ENCODE measurements at places on chromosomes 5 and 9.
A peak's percentile ranks its signal among the peaks of the same experiment; 100 is the strongest.

DNA sequence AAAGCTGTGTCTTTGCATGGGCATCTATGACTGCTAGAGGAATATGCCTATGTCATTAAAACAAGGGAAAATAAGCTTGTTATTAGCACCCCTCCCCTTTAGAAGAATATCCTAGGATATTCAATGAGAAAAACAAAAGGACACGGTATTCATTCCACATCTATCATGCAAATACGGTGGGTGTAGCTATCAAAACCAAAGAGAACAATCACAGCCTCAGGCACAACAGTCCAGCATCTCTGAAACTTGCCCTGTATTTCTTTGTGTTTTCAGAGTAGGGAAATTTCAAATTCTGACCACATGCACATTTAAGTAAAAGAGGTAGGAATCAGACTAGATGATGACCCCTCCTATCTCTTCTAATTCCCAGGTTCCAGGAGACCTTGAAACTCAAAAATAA, 209.9 kb downstream of the EFNA5 start:
- DNase-seq = no peak
- no peak overlapping the region for H3K27ac ChIP-seq
- no peaks in the 10 kb centered on the region for H3K36me3 ChIP-seq
- no peak overlapping the region for H3K4me3 ChIP-seq

DNA sequence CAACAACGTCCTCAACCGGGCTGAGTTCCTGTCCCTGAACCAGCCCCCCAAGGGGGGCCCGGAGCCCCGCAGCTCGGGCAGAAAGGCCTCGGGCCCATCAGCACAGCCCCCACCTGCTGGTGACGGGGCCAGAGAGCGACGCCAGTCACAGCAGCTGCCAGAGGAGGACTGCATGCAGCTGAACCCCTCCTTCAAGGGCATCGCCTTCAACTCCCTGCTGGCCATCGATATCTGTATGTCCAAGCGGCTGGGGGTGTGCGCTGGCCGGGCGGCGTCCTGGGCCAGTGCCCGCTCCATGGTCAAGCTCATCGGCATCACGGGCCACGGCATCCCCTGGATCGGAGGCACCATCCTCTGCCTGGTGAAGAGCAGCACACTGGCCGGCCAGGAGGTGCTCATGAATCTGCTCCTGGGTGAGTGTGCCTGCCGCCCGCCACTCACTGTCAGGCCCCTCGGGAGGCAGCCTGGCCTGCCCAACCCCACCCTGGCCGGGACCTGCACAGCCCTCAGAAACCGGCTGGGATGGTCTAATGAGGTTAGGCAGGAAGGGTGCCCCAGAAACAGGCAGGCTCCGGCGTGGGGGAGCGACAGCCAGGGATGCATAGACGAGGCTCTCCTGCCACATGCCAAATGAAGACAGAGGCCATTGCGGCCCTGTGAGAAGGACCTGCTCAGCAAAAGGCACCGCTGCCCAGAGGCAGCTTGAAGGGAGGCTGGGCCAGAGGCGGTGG, 678 bp downstream of the PLPP7 start:
- DNase-seq = no peak
- peak overlapping the region; percentile 24 for H3K4me3 ChIP-seq
- H3K27me3 ChIP-seq = no peaks in the 10 kb centered on the region
- H3K36me3 ChIP-seq = no peaks in the 10 kb centered on the region
- H3K4me1 ChIP-seq = no peaks in the 10 kb centered on the region
- no peak overlapping the region for H3K27ac ChIP-seq

DNA sequence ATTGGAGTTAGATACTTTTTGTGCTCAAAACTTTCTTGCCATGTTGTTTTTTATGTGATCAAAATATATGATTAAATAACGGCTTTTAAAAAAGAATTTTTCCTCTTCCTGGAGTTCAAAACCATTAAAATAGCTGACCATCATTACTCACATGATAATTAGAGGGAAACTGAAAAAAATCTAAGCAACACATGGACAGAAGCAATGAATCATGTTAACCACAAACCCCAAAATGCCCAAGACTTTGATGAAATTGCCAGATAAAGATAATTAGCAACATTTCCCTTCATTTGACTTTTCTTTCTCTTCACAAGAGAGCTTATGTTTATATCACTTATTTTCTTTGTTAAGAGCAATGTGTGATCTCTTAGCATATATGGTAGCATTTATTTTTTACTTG, 1294.2 kb downstream of the EFNA5 start:
- H3K4me3 ChIP-seq = no peak overlapping the region
- no peak for DNase-seq
- H3K36me3 ChIP-seq = no peaks in the 10 kb centered on the region
- no peak overlapping the region for H3K27ac ChIP-seq

DNA sequence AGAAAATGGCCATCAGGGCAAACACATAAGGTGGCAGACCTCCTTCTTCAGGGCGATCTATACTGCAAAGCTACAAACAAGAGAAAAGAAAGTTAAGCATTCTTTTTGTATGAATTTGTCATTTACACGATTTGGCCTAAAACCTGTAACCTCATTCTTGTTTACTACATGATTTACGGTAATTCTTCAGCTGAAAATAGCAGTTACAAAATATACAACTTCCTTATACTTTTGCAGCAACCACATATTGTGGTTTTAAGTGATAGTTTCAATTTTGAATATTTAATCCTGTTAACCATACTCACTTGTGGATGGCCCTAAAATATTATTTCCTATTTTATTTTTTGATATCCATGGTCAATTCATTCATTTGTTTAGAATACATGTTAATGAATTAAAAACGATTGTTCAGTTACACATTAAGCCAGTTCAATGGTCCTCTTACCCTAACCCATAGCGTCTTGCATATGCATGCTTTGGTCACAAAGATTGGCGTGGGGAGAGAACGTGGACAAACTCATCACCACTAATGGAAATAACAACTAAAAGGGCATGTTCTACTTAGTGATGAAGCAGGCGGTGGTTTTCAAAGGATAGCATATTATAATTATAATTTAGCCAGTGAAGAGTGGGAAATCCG, 16.6 kb downstream of the TUT7 start:
- H3K27ac ChIP-seq = no peak overlapping the region
- H3K4me3 ChIP-seq = no peak overlapping the region
- no peaks in the 10 kb centered on the region for H3K27me3 ChIP-seq
- DNase-seq = no peak
- H3K4me1 ChIP-seq = no peaks in the 10 kb centered on the region

DNA sequence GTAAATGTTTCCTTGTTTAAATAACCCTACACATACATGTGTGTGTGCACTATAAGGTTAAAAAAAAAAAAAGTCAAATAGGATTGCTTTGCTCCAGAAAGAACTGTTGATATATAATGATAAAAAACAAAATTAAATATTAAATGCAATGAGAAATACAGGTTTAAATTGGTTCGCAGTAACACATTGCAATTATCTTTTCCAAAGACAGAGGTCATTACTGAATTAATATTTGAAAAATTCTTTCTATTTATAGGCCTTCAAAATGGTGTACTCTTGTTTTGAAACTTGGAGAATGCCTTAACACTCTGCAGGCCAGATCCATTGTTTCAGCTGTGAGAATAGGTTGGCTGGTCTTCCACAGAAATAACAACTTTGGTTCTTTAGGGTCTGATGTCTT, 319.0 kb upstream of the NUDT12 start:
- no peak for DNase-seq
- no peak overlapping the region for H3K4me3 ChIP-seq
- no peaks in the 10 kb centered on the region for H3K36me3 ChIP-seq
- no peaks in the 10 kb centered on the region for H3K27me3 ChIP-seq

- peaks cover 17% of the 10 kb centered on the region for H3K4me1 ChIP-seq
- no peaks in the 10 kb centered on the region for H3K27me3 ChIP-seq
- no peak overlapping the region for H3K4me3 ChIP-seq
- DNase-seq = no peak
- no peak overlapping the region for H3K27ac ChIP-seq
These were observed 1.0 kb downstream of the FAM221B start for GRCh38 chr9:35827486-35827885.
